Activated B cell treated with CpG ODN at 0.5 μM for 24 hours (primary cell): ENCODE measurements at places on chromosomes 12 and 14. TPM values are rescaled to one million over a fixed set of nuclear protein-coding genes. Genes with fewer than 3 reads are reported as not detected.

Gene TAS2R14
- total RNA-seq, result 2.9 and 3.1 TPM in 2 replicates

Gene NOC4L
- 28.1 and 29.1 TPM in 2 replicates for total RNA-seq

Gene TPH2
- total RNA-seq, result not detected in 2 replicates

Gene ARMH4
- not detected in 2 replicates for total RNA-seq

Gene DPPA3
- not detected in 2 replicates for total RNA-seq

- DNase-seq, result no peak
These were observed 2.7 kb upstream of the NKX2-8 start for GRCh38 chr14:36585100-36585499.

GRCh38 chr12:63961048-63961447 lies 116.5 kb downstream of the SRGAP1 start:
- DNase-seq, result no peak

GRCh38 chr12:61369241-61369910 lies 890.8 kb upstream of the USP15 start:
- DNase-seq, result no peak

DNA sequence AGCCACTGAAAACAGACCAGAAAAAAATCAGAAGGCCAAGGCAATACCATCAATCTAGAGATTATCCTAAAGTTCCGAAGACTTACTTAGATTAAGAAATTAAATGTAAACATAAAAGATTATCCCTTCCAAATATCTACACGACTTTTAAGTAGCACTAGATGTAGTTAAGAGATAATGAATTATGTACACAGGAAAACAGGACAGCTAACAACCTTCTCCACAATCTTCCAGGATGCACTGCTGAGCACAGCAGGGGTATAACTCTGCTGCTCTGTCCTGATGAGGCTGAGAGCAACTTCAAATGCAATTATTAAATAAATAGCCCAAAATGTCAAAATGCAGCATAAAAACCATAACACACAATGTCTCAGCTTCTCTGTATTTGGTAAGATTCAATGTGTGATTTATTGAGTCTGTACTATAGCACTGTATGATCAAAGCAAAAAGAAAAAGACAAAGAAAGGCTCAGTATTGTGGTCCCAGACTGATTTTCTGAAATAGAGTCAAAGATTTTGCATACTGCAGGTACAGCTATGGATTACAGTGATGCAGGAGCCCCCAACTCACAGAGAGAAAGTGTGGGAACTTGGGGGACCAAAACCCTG lies 56.9 kb downstream of the TMTC1 start:
- DNase-seq, result no peak

GRCh38 chr12:60066655-60067054 lies 470.8 kb downstream of the SLC16A7 start:
- DNase-seq, result no peak

DNA sequence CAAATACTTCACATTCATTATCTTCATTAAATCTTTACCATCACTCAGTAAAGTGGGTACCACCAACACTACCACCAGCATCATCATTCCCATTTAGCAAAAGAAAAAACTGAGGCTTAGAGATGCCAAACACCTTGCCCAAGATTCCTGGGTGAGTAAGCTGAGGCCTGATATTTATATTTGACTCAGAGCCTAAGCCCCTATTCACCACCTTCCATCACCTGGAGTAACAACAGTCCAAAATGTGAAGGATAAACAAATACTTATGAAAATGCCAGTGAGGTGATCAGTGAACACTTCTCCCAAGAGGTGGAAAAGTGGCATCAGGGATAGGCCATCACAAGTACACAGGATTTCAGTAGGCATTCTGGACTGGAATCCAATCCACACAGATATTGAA lies 3.7 kb downstream of the SLC38A1 start:
- DNase-seq, result no peak

DNA sequence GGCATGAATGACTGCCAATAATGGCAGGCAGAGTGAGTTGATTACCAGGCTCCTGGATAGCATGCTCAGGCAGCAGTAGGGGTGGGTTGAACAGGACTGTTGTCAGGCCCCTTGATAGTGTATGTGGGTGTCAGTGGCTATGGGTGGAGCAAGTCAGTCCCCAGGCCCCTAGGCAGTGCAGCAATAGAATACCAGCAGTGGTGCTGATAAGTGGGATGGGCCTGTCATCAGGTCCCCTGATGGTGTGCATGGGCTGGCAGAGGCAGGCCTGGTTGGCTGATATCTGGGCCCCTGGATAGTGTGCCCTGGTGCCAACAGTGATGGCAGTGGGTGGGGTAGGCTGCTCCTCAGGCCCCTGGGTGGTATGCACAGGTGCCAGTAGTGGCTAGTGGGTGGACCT lies 32.4 kb downstream of the SMCO2 start:
- no peak for DNase-seq

DNA sequence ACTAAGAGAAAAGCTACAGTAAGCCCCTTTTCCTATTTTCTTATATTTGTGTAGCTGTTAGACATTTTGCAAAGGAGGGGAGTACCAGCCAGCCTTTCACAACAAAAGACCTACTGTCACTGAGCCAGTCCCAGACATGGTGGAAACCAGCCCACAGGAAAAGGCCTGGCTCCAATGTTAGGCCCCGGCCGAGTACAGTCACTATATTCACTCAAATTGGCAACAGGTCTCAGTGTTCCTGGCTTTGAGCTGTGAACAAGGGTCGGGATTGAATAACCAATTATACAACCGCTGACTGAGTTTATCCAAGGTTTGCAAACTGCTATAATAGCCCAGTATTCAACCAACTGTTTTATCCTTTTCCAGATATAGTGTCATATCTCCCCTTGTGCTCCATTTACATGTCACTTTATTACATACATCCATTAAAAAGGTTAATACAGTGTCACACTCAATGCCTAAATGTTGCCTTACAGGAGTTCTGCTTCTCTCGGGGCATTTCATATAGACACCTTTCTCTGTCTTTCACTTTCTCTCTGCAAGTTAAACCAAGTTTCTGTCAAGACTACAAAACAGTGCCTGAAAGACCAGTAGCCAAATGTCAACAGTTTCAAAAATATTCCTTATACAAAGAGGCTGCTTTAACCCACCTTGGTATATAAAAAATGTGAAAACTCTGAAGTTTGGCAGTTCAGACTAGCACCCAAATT lies 178.1 kb downstream of the SOX5 start:
- DNase-seq, result no peak

GRCh38 chr14:33979613-33980276 lies 28.9 kb upstream of the EGLN3 start:
- no peak for DNase-seq

- peak; percentile 57 for DNase-seq
These were observed 12.0 kb upstream of the BLTP3B start for GRCh38 chr12:100154474-100155247.

- DNase-seq, result no peak
These were observed 125.3 kb upstream of the PRMT8 start for GRCh38 chr12:3365463-3366411.

GRCh38 chr14:68153275-68153674 lies 333.7 kb downstream of the RAD51B start:
- DNase-seq, result no peak

DNA sequence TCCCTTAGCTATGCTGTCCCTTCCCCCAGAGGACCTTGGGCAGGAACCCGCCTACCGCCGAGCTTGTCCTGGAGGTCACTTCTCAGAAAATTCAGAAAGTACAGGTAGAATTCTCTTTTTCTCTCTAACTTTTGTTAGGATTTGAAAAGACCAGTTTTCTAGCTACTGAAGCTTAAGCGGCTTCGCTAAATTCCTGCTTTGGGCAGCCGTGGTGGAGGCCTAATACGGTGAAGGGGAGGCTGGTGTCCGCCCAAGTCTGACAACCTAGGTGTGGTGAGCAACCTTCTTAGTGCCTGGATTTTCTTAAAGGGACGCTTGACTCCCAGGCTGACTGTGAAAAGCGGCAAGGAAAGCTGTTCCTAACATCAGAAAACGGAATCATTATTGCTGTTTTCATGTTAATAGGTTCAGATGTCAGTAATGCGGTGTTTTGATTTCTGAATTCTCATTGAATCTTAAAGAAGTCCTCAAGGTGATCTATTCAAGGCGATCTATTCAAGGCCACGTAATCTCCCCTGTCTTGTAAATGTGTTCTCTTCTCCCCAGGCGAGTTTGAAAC lies 835 bp downstream of the FGD4 start:
- DNase-seq, result no peak

DNA sequence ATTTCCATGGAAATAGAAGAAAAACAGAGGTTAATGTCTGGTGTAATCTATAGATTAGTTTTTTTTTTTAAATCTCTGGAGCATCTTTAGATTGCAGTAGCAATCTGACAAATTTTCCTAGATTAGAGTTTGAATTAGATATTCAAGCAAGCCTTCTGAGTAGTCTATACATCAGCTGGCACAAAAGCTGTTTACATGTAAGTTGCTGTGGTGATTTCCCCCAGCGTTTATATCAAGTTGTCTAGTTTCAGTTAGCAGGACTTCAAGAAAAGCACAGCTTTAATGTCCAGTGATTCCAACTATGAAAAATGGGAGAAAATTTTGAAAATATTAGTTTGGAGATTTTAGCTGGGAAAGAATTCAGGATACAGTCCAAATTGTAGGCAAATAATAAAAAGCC lies 605.0 kb upstream of the USP15 start:
- no peak for DNase-seq

DNA sequence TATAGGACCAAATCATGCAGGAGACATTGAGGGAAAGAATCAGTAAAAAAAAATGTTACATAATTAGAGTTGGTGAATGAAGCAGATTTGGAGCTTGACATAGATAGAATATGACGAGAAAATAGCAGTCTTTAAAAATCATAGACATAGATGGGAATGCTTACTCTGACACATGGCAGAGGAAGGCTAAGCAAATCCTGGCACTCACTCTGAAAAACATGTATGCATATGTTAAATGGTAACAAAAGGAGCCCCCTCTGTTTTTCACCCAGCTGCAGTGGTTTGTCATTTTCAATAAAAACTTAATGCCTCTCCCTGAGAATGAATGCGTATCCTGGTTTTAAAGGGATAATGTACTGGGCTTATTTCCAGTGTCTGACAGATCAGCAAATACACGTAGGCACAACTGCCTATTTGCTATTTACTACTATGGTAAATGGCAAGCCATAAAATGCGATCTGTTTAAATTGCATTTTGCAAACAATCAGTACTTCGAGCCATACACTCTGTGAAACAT lies 561.2 kb upstream of the SEL1L start:
- no peak for DNase-seq

DNA sequence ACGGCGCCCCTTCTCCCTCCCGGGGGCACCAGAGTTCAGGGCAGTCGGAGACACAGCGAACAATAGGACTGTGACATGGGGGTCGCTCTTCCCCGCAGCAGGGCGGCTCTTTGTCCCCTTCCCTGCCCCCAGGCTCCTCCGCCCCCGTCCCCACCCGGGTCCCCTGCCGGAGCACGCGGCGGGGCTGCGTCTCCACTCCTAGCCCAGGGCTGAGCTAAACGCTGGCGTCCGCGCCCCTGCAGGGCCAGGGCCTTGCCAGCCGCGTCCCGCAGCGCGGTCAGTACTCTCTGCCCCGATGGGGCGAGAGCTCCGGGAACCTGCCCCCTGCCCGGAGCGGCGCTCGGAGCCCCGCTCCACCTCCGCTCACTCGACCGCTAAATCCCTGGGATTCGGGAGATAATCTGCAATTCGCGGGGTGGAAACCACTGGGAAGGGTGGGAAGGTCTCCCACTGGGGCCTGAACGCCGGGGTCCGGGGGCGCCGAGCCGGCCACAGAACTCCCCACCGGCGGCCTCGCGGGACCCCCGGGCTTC lies 825 bp upstream of the CCDC85C start:
- peak; percentile 48 for DNase-seq

DNA sequence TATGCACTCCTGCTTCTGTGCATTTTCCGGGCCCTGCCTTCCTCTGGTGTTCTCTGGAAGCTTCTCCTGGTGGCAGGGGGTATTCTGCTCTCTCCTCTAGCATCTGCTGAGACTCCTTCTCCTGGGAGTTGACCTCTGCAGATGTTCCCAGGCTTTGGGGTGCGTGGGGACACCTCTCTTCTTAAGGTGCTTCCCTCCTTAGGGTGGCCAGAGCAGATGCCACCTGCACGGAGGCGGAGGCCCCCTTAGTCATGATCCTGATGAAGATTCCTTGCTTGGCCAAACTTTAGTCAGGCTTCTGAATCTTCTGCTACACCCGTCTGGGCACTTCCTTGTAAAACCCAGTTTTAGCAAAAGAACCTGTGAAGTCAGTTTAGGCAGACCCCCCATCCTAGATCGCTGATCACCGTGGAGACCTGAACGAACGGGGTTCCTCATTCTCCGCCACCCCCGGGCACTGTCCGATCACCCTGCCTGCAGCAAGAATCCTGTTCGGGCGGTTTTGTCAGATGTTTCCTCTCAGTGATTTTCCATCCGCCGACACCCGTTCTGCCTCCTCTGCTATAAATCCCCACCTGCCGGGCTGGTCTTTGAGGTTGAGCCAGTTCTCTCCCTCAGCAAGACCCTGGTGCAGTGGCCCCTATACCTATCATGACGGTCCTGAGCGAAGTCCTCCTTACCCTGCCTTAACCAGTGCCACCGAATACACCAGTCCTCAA lies 111.9 kb downstream of the CALM1 start:
- DNase-seq, result no peak

GRCh38 chr12:44708218-44708617 lies 167.9 kb downstream of the NELL2 start:
- DNase-seq, result no peak

DNA sequence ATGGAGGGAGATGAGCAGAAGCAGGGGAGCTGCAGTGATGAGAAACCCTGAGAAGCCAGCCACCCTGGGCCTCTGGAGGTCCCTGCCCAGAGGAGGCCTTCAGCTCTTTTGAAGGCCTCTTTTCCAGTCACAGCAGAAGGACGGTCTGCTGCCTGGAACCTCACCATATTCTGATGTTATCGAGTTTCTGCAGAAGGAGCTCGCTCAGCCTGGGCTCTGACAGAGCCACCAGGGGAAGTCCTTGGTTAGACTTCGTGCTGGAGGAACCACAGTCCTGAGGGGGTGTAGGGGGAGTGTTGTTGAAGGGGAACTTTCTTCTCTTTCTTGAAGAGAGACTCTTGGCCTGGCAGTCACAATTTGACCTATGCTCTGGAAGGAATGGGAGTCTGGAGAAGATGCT lies 25.1 kb upstream of the BATF start:
- no peak for DNase-seq

DNA sequence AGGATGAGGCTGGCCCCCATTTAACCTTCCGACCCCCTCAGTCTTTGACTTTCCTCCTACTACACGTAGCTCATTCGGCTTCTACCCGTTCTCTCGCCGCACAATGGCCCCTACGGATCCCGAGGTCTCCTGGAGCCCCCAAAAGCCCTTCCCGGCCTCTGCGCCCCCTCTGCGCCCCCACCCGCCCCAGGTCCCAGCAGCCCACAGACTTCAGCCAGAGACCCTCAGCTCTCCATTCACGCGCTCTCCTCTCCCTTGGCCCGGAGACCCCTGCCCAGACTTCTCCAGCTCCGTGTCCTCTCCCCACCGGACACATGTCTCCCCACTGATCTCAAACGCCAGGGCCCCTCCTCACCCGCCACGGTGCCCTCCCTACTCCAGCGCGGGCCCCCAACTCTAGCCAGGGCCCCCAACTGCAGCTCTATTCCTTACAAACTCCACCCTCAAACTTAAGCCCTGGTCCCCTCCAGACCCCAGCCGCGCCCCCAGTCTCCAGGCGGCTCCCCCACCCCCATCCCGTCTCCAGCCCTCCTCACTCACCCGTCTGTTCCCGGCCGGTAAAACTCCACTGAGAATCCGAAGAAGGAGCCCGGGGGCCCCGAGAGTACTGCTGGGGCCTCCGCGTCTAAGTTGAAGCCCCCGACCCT lies 502 bp downstream of the ITGA5 start:
- DNase-seq, result no peak
